Activated CD8-positive, alpha-beta memory T cell treated with anti-CD3 and anti-CD28 coated beads for 24 hours (primary cell): ENCODE measurements at places on chromosomes 1 and 21.

DNA sequence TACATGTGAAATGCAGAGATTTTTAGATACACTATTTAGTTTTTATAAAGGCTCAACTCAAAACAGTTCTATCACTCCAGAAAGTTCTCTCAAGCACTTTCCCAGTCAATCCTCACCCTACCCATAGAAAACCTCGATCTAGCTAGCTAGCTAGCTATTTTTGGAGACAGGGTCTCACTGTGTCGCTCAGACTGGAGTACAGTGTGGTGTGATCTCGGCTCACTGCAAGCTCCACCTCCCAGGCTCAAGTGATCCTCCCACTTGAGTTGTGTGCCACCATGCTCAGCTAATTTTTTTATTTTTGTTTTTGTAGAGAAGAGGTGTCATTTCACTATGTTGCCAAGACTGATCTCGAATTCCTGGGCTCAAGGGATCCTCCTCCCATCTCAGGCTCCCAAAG lies 236.9 kb downstream of the RERE start:
- DNase-seq, result no peak

DNA sequence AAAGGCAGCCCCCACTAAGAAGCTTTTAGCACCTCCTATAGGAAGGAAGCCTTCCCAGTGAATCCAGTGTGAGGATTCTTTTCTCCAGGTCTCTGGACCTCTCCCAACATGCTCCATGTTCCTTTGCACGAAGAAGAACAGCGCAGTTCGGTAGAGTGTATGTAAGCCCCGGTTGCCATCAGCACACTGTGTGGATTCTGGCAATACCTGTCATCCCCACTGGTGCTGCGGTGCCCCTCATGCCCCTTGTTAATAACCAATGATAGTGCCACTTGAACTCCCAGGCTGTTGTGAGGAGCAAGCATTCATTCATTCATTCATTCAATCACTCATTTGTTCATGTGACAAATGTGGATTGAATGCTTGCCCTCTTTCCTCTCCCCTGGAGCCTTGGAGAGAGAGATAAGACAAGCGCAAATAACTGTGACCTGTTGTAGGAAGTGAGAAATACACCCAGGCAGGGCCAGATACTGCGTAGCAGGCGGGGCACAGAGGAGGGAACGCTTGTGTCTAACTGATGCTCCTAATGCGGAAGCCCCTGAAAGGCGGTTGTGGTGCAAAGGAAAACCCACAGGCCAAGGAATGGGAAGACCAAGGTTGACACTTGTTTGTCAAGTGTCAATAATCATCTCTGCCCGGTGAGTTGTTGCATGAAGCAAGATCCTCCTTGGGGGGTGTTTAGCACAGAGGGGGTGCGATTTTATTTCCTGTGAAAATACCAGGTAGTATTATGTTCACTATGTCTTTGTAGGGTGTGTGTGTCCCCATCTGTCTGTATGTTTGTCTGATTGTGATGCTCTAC lies 9.8 kb downstream of the LGR6 start:
- DNase-seq, result no peak

DNA sequence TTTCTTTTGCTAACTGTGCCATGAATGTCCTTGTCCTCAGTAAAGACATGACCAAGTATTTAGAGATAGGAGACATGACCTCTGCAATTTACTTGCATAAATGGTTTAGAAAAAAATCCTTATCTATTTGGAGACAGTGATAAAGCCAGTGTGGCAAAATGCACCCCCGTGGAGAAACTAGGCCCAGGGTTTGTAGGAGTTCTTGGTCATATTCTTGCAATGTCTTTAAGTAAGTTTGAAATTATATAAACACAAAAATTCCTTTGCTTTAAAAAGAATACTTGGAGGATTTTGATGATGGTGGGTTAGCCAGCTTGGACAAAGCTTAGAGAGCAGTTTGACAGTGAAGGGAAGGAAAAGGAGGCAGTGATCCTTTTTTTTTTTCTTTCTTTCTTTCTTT lies 101.9 kb upstream of the SLC45A1 start:
- no peak for DNase-seq

- no peak for DNase-seq
Measured at GRCh38 chr1:154628121-154628405, 20.1 kb upstream of the ADAR start.

DNA sequence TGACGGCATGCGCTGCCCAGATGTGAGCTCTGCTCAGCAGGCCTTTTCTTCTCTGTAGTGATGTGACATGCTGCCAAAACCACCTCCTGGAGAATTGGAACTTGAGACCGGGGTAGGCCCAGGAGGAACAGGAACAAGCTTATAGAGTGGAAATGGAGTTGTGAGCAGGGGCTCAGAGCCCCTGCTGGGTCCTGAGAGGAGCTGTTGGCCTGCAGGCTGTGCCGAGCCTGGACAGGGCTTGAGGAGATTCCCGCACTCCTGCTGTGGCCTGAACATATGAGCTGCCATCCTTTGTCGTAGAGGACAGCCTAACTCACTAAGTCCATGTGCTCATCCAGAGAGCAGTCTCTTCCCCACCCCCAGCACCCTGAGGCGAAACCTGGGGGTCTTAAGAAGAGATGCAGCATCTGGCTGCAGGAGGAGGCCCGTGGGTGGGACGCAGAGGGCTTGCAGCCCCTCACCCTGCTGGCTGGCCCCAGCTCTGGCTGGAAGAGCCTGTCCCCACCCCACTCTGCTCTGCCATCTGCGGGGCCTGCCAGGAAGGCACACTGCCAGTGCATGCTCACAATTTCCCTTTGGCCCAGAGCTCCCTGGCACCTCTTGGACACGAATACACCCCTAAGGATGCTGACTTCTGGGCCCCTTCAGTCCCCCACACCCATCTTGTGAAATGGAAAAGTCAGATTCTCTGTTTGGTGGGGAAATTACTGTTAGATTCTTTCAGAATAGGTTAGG lies 42.5 kb downstream of the PTPRF start:
- DNase-seq, result no peak

- no peak for DNase-seq
Measured at GRCh38 chr1:64337926-64338325, 132.0 kb upstream of the CACHD1 start.

GRCh38 chr1:239739919-239740318 lies 351.8 kb upstream of the FMN2 start:
- no peak for DNase-seq

DNA sequence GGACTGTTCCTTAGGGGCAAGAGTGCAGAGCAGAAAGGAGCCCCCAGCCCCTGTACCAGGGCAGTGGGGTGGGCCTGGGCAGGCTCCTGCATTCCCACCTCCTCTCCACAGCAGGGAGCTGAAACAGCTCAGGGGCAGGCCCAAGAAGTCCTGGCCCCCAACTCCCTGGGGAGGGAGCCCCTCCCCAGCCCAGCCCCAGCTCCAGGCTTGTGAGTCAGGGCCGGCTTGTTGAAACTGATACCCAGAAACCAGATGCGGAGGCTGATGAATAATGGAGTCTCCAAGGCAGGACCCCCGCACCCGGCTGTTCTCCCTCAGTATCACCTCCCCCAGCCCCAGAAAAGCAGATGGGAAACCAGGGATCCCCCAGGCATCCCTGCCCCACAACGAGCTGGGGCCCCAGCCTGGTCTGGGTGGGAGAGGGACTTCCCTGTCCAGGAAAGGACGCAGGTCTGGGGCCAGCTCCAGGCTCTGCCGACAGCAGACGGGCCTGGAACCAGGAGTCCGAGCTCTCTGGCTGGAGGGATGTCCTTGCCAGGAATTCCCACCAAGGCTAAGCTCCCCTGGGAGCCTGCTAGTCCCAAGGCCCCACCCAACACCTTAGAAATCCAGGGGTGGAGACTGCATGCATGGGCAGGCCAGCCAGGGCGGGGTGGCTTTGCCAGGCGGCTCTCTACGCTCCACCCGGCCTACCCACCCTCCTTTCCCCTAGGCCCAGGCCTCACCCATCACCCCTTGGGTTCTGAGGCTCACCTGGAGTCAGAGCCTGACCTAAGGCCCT lies 2.7 kb downstream of the PLEKHG5 start:
- no peak for DNase-seq

DNA sequence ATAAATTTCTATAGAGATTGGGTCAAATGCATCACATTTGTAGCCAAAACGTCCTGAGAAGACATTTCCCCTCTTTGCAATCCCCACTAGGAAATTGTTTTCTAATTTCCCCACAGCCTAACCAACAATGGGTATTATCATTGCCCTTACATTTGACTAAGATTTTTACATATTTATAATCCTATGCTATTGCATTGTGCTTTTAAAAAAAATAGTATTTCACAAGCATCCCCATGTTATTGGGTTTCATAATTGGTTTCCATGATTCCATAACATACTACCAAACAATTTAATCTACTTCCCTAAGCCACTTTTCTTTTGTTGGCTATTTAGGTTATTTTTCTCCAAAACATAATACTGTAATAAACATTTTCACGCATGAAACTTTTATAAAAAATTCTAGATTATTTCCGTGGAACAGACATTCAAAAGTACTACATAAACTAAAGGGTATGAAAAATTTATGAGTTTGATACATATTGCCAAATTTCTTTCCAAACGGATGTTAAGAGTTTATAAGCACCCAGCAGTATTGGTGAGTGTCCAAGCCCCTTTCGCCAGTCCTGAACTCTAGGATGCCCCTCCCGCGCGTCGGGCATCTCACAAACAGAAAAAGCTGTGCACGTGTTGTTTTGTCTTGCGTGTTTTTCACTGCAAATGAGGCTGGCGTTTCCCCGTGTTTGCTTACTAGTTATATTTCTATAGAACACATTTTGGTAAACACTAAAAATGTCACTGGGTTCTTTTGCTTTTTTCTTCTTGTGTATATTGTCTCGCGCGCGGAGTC lies 2.0 kb upstream of the LHX4 start:
- DNase-seq, result no peak

DNA sequence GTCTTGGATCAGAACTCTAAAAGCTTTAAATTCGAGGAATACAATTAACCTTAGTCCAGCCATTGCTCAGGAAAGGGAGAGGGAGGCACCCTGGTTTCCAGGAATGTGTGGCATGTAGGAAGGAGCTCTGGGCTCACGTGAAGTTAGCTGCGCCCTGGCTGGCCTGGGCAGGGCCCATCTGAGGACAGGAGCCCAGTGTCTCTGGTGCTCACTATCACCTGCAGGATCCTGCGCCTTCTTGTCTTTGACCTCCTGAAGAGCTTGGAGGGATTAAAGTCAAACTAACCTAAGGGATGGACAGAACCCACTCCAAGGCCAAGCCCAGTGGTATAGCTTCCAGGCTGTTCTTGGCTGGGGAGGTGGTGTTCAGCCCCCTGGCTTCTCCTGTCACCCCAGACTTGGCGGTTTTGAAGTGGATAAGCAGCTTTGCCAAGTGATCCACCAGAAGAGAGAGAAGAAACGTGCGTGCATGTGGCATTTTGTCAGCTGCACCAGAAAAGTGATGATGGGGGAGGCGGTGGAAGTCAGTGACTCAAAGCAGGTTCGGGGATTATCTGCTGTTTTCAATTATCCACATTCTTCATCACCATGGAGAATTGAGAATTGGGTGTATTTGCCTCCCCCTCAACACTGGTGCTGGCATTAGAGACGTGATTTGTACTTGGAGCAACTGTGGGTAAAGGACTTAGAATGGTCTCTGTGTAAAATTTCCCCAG lies 11.9 kb upstream of the KCNN3 start:
- DNase-seq, result peak; percentile 24

GRCh38 chr1:109595531-109595930 lies 23.9 kb downstream of the GNAT2 start:
- no peak for DNase-seq

GRCh38 chr1:234613128-234613875 lies 3.3 kb upstream of the IRF2BP2 start:
- no peak for DNase-seq

DNA sequence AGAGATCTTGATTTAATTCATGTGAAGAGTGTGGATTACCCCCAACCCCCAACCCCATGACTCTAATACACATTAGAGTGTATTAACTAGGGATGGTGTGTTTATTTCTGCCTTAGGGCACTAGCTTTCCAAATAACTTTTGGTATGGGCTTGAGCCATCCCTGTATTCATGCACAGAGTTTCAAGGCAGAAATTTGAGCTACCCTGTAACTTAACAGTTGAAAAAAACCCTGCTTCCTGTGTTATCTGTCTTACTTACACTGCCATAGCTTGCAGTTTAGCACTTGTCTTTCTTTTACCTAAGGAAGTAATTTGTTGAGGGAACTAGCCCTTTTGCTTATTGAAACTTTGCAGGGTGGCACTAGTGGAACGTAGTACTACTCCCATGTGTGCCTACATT lies 6.3 kb downstream of the SRSF11 start:
- no peak for DNase-seq

DNA sequence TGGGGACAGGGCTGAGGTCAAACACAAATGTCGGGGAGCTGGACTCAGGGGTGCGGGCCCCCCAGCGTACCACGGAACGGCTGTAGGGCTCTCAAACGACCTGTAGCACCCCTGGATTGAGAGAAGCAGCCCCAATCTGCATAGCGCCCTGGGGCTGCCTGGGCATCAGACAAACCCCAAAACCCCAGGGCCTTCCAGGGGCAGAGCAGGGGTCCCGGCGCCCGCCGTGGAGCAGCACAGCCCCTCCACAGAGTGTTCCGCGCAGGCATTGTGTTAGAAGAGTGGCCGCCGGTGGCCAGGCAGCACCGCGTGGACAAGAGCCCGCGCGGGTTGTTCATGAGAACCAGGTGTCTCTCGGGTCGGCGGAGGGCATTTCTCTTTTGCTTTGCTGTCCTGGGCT lies 64.2 kb upstream of the ARHGEF16 start:
- DNase-seq, result no peak

- DNase-seq, result no peak
Measured at GRCh38 chr1:7745783-7746182, 25.3 kb upstream of the VAMP3 start.

DNA sequence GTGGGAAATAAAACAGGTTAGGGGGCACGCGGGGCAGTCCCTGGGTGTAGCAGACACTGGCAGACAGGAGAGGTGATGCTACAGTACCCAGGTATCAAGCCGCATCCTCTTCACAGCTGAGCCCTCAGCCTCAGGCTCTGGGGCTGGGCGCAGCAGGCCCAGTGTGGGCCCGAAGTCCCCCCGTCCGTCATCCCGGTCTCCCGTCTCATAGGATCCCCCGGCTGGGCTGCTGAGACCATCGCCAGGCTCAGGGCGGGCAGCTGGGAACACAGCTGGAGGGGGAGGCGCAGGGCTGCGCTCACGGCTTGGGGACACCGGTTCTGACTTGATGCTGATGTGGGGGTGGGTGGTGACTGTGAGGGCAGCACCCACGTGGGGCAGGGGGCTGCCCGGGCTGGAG lies 32.7 kb downstream of the MEF2D start:
- DNase-seq, result no peak
